NB4 (cell line): ENCODE measurements at places on chromosomes 6 and 20.

DNA sequence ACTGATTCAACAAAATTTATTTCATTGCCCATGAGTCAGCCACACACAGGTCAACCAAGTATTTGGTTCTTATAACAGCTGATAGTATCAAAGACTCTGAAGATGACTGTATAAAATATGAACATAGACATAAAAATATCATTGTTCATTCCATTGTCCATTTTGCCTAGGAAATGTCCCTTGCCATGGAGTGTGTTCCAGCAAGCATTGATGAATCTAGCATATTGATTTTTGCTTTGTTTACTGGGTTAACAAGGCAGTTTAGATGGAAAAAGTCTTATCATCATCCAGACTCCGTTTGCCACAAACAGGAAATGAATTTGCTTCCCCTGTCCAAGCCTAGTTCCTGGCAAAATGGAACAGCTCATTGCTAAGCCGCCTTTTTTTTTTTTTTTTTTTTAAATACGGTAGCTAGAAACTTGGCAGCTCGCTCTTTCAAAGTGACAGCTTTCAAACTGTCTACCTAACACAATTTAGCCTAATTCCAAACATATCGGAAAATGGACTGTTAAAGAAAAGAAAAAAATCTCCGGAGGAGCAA, 7.5 kb downstream of the F13A1 start:
- DNase-seq = no peak

- DNase-seq = no peak
Measured at GRCh38 chr6:138571585-138572166, 72.4 kb upstream of the NHSL1 start.

DNA sequence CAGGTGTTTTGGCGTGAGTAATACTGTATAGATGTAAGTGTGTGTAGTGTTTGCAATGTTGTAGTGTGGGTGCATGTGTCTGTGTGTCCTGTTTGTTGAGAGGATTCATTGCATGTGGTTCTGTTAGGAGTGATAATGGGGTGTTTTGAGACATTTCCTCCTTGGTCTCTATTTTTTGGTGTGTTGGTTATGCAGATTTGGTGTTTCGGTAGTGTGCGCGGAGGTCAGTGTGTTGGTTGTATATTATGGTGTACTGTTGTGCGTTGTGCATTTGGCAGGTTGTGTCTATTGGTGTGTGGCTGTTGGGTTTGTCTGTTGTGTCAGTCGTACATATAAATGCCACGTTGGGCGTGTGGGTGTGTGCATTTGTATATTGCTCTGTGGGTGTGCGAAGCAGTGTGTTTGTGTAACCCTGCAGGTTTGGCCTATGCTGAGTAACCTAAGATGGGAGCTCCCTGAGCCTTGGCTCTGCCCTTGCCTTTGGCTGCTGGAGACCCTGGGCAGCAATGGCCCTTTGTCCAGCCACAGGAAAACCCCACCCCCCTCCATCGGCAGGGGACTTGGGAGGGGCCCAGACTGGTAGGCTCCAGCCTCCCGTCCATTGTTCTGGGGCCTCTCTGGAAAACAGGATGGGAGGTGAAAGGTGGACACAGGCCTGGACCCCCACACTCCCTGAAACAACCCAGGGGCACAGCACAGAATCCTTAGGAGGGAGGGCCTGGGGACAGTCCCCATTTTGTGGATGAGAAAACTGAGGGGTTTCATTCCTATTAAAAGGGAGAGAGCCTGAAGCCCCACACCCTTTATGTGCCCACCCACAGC, 10.3 kb upstream of the ID1 start:
- DNase-seq = no peak

DNA sequence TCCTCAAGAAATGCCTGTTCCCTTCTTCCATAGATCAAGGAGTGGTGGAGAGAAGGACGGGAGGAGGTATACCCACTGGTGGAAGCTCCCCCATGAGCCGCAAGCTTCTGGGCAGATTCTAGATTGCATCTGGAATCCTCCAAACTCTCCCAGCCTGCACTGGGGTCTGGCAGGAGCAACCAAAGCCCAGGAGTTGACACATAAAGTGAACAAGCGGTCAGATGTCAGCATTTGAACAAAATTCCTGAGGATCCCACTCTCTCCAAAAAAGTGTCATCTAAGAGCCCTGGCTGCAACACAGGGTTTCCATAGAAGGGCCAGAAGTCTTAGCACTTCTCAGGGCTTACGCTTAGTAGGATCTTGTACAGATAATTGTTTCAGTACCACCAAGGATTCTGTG, 88.2 kb downstream of the KCNB1 start:
- DNase-seq = no peak

GRCh38 chr20:37749620-37750403, 56.0 kb downstream of the CTNNBL1 start:
- DNase-seq = no peak

GRCh38 chr6:4871825-4872224, 95.6 kb downstream of the CDYL start:
- no peak for DNase-seq

- DNase-seq = no peak
Measured at GRCh38 chr6:159112714-159113113, 56.5 kb upstream of the FNDC1 start.

DNA sequence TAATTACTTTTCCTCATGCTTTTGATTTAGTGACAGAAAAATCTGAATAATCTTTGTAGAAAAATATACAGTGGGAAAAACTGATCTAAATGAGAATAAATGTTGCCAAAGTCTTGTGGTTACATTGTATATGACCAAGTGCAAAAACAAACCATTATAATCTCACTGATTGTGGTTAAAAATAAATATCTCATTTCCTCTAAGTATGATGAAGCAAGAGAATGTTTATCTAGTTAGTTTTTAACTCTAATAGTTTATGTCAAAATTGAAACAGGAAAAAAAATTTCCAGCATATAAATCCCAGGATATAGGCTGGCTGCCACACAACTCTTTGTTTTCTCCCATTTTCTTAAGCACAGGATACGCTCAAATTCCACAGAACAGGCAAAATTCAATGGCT, 392.7 kb upstream of the ID4 start:
- DNase-seq = no peak

DNA sequence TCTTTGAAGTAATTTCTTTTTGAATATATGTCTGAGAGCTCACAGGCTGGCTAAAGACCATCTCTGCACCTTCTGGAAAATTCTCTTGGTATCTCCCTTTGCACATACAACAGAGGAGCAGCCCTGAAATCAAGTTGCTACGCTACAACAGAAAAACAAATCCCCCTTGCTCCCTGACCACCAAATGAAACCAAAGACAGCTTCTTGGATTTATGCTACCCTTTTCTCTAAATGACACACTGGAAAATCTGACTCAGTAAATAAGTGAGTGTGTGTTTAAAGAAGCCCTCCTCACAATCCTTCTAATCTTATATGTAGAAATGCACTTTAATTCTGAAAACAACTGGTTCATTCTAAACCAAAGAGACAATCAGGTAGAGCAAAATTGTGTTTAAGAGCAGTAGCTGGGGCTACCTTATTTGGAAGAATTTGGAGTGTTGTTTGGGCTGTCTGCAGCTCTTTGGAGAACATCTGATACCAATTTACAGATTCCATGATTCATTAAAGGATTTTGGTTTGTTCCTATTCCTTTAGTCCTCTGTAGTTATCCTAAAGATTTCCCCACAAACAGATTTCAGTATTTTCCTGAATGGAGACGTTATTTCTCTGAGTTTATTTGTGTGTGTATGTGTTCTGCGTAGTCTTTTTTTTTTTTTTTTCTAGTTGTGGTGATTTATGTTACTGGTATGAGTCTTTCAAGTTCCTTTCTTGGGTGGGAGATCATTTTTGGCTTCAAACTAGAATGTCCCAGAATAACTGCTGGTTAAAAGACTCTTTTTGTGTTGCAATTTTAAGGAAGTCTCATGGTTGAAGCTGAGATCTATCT, 36.4 kb upstream of the UTRN start:
- DNase-seq = no peak
